ENCODE measurements at places on chromosomes 1 and 21.

- no peak for DNase-seq
These were observed 363.7 kb downstream of the NEGR1 start for GRCh38 chr1:71918630-71919029.

- no peak for DNase-seq
These were observed 368.3 kb downstream of the PCP4 start for GRCh38 chr21:40235528-40235927.

DNA sequence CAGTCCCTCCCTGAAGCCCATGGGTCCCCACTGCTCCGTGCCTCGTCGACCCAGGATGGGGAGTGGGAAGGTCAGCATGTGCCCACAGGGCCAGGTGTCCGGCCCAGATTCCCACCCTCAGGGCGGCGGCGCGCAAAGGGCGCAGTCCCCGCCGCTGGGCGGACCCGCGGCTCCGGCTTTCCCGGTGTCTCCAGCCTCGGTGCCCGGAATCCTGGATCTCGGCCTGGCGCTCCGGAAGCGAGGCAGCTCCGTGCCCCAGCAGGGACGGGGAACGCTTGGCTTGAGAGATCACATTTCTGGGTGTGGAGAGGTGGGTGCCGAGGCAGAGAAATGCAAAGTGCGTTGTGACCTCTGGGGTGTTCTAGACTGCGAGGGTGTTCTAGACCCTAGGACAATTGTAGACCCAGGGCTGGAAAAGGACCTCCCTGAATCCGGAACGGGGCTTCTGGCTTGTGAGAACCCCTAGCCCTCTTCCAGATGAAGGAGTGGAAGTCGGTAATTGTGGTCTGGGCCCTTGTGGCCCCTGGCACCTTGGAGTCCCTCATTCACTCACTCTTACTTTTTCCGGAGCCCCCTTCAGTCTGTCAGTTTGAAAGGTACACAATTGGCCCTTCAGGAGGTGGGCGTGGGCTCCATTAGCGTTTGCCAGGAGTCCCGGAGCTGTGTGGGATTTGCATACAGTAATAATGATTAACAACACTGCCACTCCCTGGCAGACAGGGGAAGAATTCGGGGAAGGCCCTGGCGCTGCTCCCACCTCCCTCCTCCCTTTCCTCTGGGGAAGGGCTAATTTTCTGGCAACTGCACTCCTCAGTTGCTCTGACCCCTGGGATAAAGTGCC, 1.6 kb upstream of the KCND3 start:
- DNase-seq: no peak

GRCh38 chr21:29196670-29197191, 66.3 kb downstream of the MAP3K7CL start:
- no peak for DNase-seq

GRCh38 chr1:183391863-183392262, 26.3 kb downstream of the NMNAT2 start:
- DNase-seq: no peak

DNA sequence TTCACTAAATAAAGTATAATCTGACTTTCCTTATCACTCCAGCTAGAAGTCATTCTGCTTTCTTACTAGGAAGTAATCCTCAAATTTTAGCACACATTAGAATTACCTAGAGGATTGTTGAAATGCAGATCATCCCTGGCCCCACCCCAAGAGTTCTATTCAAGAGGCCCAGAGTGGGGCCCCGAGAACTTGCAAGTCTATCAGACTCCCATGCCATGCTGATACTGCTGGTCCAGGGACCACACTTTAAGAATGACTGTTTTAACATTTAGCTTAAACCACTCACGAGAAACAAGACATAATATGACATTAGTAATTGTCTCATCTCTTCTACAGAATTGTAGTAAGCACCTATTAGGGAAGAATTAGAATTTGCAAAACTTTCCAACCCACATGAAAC, 7.7 kb upstream of the SYNJ1 start:
- no peak for DNase-seq

DNA sequence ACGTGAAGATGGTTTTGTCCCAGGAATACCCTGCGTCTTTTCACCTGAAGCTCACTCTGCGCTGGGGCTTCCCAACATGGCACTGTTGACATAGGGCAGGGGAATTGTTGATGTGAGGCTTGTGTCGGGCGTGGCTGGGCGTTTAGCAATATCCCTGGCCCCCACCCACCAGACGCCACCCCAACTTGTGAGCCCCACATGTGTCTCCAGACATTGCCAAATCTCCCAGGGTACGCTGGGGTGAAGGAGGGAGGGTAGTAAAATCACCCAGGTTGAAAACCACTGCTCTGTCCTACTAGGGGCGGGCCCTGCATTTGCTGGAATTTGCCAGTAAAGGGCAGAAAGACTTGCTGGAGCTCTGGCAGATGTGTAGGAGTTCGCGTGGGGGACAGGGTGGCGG, 36.0 kb downstream of the SPSB1 start:
- DNase-seq: no peak

GRCh38 chr21:44466351-44466954, 11.1 kb downstream of the LRRC3 start:
- no peak for DNase-seq

DNA sequence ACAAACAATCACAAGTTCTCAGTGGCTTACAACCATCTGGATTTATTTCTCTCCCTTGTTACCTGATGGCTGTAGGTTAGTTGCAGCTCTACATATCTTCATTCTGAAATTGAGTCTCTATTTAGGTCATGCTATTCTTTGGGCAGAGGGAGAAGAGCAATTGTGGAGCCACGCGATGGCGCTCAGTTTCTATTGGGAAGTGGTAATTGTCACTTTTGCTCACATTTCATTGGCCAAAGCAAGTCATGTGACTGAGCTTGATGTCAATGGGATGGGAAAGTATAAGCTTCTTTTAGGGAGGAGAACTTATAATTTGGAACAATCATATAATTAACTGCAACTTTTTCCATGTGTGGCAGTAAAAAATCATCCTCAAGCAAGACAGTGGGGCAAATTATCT, 166.5 kb downstream of the LMO4 start:
- DNase-seq: no peak

GRCh38 chr1:10684221-10684620, 112.2 kb downstream of the CASZ1 start:
- DNase-seq: no peak

DNA sequence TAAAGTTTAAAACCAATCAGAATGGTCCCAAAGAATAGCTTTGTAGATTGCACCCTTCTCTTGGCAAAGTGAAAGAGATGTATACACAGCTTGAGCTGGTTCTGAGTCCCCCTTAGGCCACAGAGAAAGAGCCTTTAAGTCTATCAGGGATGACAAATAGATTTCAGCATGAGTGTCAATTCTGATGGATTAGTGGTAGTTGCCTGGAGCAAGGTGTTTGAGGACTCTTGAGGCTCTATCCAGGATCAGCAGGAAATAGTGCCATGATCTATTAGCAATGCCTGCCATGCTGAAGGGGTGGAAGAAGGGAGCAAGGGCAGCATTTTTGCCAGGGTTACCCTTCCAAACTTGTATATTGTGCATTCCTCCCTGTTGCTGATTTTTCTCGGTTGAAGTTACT, 116.6 kb downstream of the ATG4C start:
- DNase-seq: no peak

DNA sequence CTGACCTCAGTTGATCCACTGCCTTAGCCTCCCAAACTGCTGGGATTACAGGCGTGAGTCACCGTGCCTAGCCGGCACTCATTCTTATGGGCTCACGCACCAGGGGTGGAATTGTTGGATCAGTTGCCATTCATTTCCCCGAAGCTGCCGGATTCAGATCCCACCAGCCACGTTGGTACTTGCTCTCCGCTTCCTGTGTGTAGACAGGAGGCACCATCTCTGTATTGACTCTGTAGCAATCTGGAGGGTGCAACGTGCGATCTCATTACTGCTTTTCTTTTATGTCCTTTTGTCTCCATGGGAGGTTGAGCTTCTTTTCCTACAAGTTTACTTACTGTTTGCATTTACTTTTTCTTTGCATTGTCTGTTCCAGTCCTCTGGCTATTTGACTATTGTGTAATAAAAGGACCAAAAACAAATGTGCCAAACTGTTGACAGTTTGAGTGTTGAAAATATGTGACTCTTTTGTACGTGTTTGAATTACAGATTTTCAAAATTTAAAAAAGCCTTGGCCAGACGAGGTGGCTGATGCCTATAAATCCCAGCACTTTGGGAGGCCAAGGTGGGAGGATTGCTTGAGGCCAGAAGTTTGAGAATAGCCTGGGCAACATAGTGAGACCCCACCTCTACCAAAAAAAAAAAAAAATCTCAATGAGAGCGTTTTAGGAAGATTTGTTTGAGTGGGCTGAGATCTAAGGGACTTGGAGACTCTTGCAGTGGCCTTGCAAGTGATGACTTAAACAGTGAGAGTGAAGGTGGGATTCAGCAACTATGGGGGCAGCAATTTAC, 39.1 kb downstream of the SPSB1 start:
- DNase-seq: no peak

- peak; percentile 97 for DNase-seq
These were observed 21.3 kb upstream of the C1orf105 start for GRCh38 chr1:172398970-172399755.

DNA sequence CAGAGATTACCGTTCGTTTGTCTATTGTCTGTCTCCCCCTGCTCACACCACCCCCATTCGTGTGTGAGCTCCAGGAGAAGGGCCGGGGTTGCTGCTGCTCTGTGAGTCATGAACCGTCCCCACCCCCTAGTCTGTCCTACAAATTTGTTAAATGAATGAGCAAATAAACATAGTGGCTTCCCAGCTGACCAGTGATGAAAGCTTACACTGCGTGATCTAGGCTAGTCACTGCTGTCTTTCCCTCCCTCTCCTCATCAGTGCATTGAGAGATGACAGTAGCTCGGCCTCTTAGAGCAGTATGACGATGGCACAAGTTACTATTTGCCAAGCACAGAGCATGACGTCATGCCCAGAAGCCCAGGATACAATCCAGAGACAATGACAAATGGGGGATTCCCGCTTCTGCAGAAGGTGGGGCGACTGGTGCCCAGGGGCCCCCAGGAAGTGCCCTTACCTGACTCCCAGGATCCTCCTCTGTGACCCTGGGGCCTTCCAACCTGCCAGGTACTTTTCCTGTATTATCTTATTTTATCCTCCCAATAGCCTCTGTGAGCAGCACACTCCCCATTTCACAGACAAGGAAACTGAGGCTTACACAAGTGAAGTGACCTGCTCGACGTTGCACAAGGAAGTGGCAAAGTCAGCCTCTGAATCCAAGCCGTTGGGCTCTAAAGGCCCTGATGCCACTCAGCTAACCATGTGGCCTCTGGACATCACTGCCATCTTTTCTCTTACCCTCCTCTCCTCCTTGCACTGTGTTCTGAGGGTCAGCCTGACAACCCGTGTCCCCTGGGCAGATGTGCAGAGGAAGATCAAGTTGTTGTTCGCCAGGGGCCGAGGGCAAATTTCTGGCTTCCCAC, 8.6 kb upstream of the EPHA2 start:
- no peak for DNase-seq

DNA sequence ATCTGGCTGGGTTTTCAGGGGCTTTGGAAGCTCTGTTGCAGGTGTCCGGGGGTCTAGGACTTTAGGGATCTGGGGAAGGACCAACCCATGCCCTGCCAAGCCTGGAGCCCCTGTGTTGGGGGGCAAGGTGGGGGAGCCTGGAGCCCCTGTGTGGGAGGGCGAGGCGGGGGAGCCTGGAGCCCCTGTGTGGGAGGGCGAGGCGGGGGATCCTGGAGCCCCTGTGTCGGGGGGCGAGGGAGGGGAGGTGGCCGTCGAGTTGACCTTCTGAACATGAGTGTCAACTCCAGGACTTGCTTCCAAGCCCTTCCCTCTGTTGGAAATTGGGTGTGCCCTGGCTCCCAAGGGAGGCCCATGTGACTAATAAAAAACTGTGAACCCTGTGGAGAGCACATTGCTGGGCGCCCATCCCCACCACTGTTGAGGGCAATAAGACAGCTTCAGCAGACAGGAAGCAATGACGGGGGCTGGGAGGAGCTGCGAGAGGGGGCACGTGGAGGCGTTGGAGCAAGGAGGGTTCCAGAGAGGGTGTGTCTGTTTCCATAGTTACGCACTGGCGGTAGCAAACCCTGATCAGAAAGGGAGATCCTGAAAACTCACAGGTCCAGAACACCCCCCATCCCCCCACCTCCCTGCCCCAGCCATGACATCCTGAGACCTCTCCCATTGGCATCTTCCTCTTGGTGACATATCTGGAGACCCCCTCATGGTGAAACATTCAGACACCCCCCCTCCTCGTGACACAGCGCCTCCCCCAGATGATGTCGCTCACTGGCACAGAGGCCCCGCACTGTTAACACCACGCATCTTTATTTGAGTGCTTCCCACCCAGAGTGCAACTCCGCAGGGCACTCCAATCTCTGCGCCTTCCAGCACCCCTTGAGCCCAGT, 8.4 kb downstream of the MYBPH start:
- DNase-seq: no peak

DNA sequence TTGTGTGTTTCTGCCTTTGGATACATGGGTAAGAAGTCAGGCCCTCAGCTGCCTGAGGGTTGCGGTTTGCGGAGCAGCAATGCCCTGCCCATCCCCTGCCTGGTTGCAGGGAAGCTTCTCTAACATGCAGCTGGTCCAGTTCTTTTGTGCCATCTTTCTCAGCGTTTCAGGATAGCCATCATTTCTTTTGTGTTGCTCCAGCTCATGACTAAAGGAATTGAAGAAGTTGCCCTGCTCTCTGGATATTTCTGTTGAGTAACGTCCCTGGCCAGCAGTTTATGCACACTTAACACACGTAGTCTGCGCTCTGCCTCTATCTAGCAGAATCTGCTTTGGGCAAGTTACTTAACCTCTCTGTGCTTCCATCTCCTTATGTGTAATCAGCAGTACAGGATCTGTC, 62.1 kb downstream of the DOP1B start:
- no peak for DNase-seq

GRCh38 chr21:31597683-31598082, 61.8 kb upstream of the SOD1 start:
- no peak for DNase-seq

DNA sequence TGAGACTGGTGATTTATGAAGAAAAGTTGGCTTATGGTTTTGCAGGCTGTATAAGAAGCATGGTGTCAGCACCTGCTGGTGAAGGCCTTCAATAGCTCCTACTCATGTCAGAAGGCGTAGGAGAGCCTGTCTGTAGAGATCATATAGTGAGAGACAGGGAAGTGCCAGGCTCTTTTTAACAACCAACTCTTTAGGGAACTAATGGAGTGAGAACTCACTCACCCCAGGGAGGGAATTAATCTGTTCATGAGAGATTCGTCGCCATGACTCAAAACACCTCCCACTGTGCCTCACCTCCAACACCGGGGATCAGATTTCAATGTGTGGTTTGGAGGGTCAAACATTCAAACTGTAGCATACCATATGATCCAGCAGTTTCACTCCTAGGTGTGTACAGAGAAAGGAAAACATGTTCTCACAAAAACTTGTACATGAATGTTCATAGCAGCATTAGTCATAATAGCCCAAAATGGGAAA, 72.6 kb downstream of the TTC3 start:
- no peak for DNase-seq
